ENCODE measurements at places on chromosomes 16 and 17.

DNA sequence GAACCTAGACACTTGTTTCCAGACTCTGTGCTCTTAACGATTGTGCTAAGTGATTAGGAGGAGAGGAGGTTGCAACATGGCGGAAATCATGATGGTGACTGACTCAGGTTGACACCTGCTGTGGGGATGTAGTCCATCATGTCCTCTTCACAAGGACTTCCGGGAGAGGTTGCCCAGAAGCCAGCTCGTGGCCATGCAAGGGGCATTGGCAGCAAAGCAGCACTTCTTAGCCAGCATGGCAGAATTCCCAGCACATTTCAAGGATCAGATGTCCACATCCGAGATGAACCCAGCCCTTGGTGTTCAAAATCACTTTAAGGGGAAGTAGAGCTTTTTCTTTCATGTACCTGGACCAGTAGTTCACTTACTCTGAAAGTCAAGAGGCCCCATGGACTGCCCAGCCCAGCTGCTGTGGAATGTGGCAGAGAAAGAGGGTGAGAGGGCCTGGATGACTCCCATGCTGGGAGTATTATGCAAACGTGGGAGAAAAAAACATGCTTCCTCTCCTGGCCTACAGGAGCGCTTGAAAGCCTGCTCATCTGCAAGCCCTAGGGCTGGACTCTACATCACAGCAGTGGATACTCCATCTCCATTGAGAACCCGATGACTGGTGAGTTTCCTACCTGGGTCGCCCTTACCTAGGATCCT, 65.5 kb downstream of the IRX6 start:
- DNase-seq = peak; percentile 53

DNA sequence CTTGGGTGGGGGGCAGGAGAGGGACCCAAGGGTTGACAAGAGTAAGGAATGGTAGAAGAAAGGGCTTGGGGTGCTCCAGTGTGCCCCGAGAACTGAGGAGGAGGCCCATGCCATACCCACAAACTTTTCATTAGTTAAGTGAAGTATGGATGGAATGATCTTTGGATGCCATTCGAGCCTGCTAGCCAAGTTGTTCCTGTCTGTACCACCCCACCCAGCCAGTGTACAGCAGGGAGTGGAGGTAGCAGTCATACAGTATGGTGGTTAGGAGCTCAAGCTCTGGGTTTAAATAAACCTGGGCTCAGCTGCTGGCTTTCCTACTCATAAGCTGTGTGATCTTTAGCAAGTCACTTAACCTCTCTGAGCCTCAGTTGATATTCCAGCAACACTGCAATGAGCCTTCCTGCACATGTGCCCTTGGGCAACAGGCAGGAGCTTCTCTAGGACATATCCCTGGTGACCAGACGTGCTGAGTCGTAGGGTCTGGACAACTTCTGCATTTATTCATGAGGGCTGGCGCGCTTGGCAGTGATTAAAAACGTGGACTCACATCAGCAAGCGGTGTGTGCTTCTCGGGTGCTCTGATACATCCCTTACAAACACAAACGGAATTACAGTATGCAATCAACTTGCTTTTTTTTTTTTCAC, 22.9 kb downstream of the ITPRIPL2 start:
- no peak for DNase-seq

GRCh38 chr16:88338111-88338510, 44.6 kb upstream of the ZNF469 start:
- DNase-seq = no peak

GRCh38 chr17:55576996-55577586, 65.8 kb upstream of the SMIM36 start:
- DNase-seq = no peak

Measured in NCI-H1092 (cell line).